ENCODE measurements at places on chromosomes 1 and 21.
A peak's percentile ranks its signal among the peaks of the same experiment; 100 is the strongest.

DNA sequence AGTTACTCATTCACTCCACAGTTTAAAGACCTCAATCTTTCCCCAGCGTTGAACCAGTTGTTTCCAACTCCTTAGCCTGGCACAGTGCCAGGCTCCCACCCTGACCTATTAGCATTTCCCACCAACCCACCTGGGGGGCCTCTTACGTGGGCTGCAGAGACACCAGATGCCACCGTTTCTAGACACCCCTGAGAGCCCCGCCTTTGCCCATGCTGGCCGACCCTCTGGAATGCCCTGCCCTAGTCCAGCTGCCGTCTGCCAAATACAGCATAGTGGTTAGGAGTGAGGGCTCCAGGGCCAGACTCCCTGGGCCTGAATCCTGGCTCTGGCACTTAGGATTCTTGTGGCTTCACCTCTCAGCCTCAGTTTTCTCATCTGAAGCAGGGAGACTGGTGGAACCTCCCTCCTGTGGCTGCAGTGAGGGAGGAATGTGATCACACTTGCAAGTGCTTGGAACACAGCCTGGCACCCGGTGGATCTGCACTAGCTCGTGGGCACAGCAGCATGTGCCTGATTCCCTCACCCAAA is 65.2 kb downstream of the TMCO4 start:
- no peak for DNase-seq

GRCh38 chr1:229480495-229480894 is 27.6 kb downstream of the NUP133 start:
- no peak for DNase-seq

GRCh38 chr1:36621531-36621930 is 138.8 kb upstream of the CSF3R start:
- DNase-seq = no peak

DNA sequence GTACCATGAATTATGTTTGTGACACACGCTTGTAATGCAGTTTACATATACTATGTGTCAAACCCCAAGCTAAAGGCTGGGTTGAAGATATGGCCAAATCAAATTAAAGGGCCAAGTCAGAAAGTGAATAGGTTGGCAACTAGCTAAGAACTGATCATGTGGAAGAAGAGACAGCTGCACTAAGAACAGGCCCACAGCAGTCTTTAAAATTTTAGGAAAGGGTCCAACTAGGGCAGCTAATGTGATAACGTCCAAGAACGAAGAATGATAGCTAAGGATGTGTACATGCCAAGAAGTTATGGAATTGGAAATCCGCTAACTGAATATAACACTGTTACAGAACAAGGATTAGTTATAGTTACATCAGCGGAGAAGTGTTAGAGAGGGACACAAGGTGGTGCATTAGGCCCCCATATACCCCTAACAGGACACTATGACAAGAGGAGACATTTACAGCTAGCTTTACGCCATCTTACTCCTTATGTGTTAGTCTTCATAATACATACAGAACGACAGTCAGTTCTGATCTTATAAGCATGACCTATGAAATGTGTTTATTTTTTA is 6.5 kb upstream of the RNF2 start:
- no peak for DNase-seq

- DNase-seq = no peak
These were observed 48.8 kb downstream of the ZFYVE9 start for GRCh38 chr1:52190500-52191252.

DNA sequence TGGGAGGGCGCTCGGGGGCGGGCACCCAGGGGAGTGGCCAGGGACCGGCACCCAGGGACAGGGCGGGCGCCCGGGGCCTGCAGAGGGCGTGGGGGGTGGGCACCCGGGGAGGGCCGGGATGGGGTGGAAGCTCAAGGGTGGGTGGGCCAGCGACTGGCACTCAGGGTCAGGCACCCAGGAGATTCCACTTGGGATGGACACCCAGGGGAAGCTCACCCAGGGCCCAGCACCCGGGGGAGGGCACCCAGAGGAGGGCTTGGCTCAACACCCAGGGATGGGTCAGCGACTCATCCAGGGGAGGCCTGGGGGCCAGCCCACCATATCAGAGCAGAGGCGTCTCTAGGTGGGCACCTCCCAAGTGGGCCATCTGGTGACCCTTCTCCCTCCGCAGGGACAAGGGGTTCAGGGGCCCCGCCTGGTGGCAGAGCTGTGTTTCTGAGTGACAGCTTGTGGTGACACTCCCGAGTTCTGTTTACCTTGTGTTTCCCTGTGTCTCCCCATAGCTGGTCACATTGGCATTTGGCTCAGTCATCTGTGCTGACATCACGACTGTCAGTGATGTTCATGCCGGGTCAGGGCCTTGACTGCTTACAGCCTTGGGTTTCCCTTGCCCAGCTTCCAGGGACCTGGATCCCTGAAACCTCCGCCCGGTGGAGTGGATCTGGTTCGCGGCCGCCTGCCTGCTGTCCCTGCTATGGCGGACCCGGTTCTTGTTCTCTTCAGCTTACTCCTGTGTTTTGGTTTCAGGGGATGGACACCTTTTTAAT is 749 bp downstream of the IBA57 start:
- DNase-seq = peak; percentile 79

DNA sequence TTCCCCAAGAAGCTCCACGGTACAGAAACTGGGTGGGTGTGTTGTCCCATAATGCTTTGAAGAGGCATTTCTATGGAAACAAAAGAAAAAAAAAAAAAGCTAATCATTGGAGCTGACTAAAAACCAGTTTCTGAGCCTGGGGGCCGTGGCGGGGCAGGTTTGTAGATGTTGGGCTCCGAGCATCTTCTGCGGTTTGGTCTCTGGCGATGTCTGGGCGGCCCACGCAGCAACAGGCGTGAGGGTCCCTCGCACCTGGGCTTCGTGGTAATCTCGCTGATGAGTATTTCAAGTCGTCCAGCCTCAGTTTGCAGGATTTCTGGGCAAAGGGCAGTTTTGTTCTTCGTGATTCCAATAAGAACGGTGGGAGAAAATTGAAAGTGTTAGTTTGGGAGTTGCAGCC is 6.8 kb downstream of the TP73 start:
- DNase-seq = no peak

DNA sequence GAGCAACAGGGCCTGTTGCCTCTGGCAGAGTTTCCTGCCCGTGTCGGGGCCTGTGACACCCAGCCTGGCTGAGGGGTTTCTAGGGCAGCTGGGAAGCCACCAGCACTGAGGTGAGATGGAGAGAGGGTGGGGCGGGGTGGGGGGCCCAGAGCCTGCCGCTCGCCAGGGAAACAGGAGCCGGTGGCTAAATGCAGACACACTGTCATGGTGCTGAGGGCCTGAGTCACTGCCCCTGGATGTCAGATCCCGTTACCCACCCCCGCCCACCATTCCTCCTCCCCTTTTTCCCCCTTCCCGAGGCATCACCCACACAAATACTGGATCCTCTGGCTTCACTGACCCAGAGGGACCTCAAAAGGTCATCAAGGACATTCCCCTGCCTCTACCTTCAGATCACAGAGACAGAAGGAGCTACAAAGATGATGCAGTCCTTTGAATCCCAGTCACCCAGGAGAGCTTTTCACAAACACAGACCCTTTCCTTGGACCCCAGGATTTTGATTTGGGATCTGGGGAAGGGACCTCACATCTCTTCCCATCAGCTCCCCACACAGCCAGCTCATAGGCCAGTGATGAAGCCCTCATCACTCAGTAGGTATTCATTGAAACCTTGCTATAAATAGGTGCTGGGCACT is 1.9 kb upstream of the HSPB7 start:
- DNase-seq = no peak

- DNase-seq = no peak
These were observed 34.1 kb downstream of the KRTAP20-3 start for GRCh38 chr21:30676737-30677136.

- DNase-seq = no peak
These were observed 248.4 kb downstream of the HHIPL2 start for GRCh38 chr1:222299524-222299923.

- DNase-seq = no peak
These were observed 114.7 kb upstream of the IRF2BP2 start for GRCh38 chr1:234724516-234725176.

DNA sequence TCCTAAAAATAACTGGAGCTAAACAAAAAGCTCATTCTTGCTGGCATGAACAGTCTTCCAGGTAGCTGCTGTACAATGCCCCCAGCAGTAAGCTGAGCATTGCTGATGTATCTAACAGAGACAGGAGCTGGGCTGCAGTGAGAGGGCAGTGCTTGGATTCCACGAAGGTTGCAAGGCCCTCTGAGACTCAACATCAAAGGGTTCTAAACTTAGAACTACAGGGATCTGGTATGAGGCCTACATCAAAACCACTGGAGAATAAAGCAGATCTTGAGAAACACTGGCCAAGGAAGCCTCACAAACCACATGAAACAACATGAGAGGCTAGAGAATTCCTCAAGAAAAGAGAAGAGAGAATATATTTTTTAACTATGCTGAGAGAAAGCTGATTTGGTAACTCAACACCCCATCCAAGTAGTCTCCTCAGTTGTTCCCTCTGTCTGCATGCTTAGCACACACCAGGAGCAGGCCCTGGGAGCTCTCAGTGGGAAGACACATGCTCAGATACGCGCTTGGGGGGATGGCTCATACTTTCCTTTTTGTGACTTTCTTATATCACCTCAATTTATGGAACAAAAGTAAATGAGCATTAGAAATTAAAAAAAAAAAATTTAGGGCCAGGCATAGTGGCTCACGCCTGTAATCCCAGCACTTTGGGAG is 27.7 kb downstream of the DSTYK start:
- DNase-seq = no peak

- DNase-seq = no peak
These were observed 44.1 kb upstream of the C1orf105 start for GRCh38 chr1:172376431-172376830.

DNA sequence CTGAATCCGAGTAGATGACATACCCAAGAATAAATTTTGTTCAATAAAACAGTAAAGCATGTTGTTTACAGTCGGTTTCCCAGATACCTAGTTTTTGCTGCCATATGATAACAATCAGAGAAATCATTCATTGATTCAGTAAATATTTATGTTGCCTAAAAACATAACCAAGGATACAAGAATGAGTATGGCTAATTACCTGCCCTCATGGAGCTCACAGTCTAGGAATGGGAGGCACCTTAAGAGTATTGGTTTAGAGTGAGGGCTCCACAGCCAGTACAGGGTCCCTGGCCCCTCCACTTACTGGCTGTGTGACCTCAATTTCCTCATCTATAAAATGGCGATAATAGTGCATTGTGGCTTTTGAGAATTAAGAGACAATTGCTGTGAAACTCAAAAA is 921 bp downstream of the ATP5PB start:
- DNase-seq = no peak

GRCh38 chr1:59997479-59998115 is 71.0 kb upstream of the CYP2J2 start:
- DNase-seq = no peak

GRCh38 chr1:47813970-47814369 is 183.2 kb downstream of the TRABD2B start:
- DNase-seq = no peak

GRCh38 chr1:19074361-19074901 is 118.0 kb upstream of the IFFO2 start:
- DNase-seq = no peak

DNA sequence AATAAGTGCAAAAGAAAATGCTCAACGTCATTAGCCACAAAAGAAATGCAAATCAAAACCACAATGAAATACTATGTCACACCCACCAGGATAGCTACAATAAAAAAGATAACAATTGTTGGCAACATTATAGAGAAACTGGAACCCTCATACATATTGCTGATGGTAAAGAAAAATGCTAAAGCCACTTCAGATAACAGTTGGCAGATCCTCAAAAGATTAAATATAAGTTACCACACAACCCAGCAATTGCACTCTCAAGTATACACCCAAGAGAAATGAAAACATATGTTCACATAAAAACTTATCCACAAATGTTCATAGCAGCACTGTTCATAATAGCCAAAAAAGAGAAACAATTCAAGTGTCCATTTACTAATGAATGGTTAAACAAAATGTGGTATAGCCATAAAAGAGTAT is 20.7 kb downstream of the TRIM33 start:
- DNase-seq = no peak

DNA sequence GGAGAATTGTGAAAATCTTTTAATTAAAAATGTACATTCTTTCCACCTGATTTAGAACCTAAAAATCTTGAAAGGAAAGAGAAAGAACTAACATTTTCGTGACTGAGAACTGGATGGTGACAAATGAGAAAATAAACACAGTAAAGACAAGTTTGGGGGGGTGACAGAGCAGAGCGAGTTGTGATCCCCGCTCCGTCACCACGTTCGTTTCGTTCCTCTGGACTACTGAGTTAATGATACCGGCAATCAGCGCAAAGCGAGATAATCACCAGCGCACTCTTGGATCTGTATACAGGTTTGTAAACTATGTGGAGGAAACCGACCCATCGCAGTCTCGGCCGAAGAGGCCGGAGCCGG is 31.2 kb upstream of the CFAP126 start:
- no peak for DNase-seq

DNA sequence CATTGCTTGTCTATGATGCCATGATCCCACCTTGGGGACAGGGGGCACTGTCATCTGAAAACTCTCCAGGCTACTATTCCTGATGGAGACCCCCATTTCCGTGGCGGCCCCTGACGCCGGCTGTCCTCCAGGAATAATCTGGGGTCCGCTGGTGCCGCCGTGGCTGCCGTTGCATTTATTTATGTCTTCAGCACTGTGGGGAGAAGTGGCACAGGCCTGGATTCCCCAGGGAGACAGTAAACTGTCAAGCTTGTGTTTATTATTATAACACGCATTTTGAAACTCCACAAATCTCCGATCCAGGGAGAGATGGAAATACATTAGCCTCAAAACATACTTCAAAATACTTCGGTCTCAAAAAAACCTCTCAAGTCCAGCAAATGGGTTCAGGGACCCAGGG is 126.9 kb upstream of the C1orf174 start:
- DNase-seq = no peak

DNA sequence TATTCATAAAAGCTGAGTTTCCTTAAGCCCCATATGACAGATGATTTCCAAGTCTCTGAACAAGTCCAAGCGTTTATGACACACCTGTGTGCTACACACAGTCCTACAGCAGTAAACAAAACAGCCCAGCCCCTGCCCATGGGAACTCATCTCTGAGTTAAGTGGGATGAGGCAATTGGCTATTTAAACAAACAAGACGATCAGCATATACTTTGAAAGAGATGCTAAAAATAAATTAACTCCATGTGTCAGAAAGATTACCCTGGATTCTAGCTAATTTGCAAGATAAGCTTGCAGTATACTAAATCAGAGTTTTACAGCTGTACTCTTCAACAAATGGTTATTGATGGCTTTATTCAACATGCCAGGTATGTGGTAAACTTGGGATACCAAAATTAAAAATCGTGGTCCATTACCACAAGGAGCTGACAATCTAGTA is 7.0 kb downstream of the PSMG1 start:
- DNase-seq = no peak

DNA sequence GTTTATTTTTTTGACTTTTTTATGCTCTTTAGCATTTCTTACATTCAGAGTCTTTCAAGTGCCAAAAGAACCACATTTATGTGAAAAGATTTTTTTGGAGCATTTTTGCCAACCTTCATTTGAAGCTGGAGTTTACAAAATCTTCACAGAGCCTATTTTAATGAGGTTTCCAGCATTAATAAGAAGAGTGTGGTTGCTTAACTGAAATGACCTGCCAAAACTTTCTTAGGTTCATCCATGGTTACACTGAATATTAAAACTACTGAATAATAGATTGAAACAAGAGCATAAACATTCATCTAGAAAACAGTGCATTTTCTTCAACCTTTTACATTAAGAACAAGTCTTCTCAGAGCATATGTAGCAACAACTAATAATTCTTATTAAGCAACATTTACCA is 672.3 kb upstream of the CXADR start:
- no peak for DNase-seq

GRCh38 chr1:73820843-73821242 is 377.1 kb downstream of the LRRIQ3 start:
- DNase-seq = no peak

GRCh38 chr1:213531369-213532310 is 456.1 kb upstream of the PROX1 start:
- no peak for DNase-seq

All from retina (tissue), 1 donor.